ENCODE measurements at places on chromosomes 16 and 17.
A peak's percentile ranks its signal among the peaks of the same experiment; 100 is the strongest.

DNA sequence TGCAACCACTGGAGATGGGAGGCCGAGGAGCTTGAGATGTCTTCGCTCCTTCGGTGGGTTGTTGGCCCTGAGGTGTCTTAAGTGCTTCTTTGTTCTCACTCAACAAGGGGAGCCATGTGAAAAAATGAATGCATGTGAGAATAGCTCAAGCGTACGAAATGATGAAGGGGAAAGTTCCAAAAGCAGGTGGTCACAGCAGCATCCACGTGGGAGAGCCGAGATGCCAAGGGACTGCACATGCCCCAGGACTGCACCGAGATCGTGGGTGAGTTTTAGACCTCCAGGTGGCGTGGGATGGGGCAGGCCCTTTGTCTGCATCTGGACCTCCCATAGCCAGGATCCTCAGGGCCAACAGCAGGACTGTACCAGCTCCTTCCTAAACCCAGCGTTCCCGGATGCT lies 8.1 kb downstream of the SLC38A8 start:
- DNase-seq: no peak

GRCh38 chr16:30051518-30051917 lies 14.0 kb upstream of the ALDOA start:
- no peak for DNase-seq

GRCh38 chr16:47640661-47641060 lies 179.5 kb downstream of the PHKB start:
- no peak for DNase-seq

DNA sequence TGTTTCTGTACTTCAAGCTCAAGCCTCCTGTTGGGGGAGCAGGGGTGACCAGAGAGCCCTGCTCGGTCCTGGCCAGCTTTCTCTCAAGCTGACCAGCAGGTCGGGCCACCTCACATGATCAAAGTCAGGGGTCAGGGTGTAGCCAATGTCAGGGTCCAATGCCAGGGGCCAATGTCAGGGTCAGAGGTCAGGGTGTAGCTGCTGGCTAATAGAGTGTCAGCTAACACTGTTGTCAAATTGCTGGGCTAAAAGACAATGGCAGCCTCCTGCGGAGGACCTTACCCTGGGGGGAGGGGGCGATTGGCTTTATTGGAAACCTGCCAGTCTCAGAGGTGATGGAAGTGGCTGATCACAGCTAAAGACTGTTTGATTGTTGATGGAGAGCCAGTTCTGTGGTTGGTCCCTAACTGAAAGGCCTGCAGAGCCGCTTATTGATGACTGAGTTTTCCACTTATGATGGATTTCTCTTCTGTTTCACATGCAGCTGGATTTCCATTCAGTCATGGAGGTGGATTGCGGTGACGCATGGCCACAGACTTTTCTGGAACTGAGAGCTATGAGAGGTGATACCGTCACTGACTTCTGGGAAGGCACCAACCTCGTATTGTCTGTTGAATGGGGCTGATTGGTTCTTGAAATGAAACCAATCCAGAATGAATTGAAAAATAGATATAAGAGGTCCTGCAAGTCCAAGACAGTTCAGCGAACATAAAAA lies 97.4 kb upstream of the ZFHX3 start:
- no peak for DNase-seq

- no peak for DNase-seq
Observed at GRCh38 chr17:62791767-62792446, 16.2 kb downstream of the MARCHF10 start.

- DNase-seq: no peak
Observed at GRCh38 chr16:66591018-66591417, 11.8 kb downstream of the CMTM2 start.

DNA sequence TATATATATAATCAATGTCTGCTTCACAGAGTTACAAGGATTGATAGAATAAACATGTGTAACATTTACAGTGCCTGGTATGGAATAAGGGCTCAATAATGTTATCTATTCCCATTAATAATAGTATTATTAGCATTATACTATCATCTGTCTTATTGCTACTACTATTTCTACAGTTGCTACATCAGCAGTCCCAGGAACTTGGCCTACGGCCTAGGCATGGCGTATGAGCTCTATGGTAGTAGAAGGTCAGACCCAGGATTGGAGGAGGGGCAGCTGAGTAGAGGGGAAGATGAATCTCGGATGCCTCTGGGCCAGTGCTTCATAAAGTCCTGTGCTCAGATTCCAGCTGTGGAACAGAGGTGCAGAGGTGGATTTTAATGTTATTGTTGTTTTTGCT lies 146.3 kb upstream of the TBX2 start:
- peak; percentile 74 for DNase-seq

DNA sequence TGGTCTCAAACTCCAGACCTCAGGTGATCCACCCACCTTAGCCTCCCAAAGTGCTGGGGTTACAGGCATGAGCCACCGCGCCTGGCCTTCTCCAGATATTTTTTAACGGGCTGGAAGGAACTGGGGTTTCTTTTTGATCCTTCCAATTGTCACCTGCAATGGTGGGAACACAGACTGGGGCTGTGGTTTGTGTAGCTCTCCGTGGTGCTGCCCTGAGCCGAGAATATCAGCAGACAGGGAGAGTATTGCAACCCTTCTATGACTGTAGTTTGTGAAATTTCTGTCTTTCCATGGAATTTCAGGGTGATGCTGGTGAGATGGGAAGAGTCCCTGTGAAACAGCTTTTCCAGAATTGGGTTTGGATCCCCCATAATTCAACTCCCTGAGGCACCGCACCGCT lies 263.5 kb downstream of the ENGASE start:
- no peak for DNase-seq
